ENCODE measurements at places on chromosomes 16 and 17.

DNA sequence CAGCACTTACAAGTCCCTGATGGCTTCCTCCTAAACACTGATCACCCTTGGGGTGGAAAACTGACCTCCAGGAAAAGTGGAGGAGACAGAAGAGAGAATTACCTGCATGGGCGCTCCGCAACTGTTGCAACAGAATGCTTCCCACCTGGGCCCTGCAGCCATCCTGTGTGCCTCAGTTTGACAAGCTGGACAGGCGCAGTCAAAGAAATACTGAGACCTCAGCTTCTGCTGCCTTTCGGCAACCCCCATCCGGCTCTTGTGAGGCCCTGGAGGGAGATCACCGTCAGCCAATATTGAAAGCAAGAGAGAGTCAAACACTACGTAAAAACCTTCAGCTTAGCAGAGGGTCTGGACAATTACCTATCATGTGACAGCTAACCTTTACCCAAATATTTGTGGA is 24.8 kb downstream of the SERPINF1 start:
- no peak for DNase-seq

- no peak for DNase-seq
Measured at GRCh38 chr17:59425085-59425931, 93.9 kb downstream of the YPEL2 start.

DNA sequence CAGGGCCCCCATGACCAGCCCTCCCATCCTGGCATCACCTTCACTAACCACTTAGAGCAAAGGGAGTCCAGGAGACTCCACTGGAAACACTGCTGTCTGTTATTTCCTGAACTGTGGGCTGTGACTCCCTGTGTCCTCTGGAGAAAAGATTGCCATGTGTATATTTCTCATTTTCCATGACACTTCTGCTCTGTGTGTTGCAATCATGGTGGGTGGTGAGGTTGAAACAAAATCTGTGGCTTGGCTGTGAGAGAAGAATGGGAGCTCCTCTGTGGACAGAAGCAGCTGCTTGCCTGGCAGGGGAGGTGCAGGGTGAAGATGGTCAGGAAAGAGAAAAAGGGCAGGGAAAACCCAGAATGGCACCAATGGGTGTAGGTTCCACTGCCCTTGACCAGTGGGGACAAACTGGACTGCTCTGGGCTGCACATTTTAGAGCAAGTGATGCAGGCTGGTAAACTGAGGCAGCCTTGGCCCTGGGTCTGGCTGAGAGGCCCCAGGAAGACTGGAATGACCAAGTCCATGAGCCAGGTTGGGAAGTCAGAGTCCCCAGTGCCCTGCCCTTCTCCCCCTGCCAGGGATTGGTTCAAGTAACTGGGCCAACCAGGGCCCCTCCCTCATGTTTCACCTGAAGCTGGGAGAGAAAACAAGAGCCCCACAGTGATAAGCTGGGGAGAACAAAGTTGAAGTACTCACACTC is 314.3 kb downstream of the C16orf95 start:
- DNase-seq: no peak

DNA sequence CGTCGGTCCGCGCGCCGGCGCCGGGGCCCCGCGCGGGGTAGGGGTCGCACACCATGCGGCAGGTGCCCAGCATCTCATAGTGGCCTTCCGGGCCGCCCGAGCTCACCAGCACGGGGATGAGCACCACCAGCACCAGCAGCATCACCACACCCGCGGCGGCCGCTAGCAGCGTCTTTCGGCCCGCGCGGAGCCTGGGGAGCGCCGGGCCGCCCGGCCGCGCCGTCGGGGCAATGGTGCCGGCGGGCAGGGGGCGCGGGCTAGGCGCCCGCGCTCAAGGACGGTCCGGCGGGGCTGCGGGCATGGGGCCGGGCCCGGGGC is 237 bp downstream of the C1QL1 start:
- DNase-seq: no peak

GRCh38 chr16:79288066-79288465 is 312.5 kb downstream of the MAF start:
- no peak for DNase-seq

DNA sequence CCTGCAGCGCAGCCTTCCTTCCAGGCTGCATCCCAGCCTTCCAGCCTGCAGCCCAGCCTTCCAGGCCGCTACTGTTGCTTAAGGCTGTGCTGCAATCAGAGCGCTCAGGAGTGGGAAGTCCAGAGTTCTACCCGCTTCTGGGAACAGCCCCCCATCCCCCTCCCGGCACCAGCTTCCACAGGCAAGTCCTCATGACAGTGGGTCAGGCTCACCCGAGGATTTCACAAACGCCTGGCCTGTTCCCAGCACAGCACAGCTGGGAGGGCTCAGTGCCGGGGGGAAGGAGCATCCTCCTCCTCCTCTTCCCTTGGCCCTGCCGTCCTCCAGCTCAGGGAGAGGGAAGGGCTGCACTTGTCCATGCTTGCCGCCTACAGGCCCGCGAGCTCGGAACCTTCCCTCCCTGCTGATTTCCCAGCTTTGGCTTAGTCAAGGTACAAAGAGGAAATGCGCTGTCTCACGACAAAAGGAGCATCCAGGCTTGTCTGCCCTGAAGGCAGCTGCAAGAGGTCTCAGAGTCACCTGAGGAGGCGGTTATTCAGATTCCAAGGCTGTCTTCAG is 8.3 kb downstream of the SOCS3 start:
- DNase-seq: peak; percentile 86

DNA sequence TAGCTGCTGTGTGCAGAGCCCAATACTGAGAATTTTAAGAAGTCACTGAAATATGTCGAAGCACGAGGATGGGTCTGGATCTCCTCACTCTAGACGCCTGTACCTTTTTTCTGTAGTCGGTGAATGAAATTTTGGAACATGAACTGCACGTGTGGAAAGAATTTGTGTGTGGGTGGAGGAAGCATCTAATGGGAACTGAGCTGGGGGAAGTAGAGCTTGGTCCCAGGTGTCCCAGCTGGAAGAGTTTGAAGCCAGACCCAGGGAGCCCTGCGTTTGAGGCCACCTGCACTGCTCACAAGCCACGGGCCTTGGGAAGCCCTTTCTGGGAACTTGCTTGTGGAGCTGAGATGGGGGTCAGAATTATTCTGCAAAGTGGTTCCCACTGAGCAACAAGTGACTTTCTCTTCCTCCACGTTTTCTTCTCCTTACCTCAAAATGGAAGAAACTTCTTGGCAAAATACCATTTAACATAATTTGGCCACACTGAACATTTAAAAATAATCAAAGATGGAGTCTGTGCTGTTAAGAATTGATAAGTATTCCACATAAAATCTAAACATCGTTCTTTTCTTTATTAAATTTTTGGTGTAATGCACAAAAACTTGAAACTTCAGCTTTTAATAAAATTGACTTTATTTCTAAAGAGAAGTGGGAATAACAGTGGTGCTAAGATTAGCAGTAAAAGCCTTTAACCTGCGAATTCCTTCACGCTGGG is 163.8 kb downstream of the PRKCA start:
- DNase-seq: no peak

DNA sequence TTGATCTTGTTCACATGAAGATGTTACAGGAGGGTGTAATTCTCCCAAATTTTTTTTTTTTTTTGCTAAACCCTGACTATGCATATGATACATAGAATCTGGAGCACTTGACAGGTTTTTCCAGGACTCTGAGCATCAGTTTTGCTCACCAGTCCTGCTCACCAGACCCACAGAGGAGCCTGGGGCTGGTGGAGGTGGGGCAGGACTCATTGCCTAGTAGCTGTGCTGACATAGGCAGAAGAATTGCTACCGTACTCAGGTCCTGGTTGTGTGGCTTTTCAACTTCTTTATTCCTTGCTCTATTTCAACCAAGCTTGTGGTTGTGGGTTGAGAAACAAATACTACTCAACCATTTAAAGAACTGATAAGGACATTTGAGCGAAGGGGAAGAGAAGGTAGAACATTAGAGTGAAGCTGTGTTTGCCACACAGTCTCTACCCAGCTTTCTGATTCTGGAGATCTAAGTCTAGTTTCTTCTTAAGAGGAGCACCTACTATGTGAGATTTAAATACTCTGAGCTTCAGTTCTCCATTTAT is 212.4 kb downstream of the UTP18 start:
- DNase-seq: no peak

DNA sequence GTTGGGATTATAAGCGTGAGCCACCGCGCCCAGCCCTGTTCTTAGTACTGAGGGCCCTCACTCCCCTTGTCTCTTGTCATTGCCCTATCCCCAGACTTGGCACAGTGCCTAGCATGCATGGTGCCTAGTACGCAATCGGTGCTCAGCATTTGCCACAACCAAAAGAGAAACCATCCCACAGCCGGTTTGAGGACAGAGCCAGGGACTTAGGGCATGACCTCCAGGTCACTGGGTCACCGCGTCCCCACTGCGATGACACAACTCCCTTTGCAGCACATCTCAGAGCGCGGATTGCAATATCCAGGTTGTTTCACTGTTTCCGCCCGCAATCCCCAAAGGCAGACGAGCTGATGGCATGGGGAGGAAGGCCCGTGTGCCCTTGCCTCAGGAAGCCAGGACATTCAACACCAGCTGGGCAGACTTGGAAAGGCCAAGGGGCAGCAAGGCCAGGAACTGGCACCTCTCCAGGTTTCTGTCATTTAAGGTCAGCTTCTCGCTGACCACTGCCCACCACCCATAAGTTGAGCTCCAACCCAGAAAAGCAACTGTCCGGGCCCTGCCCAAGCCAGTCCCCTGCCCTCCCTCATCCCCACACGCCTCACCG is 274.5 kb downstream of the MRTFB start:
- no peak for DNase-seq

Measured in midbrain (tissue), 1 donor.